NCI-H1436 (cell line): ENCODE measurements at places on chromosomes 2 and 18.

DNA sequence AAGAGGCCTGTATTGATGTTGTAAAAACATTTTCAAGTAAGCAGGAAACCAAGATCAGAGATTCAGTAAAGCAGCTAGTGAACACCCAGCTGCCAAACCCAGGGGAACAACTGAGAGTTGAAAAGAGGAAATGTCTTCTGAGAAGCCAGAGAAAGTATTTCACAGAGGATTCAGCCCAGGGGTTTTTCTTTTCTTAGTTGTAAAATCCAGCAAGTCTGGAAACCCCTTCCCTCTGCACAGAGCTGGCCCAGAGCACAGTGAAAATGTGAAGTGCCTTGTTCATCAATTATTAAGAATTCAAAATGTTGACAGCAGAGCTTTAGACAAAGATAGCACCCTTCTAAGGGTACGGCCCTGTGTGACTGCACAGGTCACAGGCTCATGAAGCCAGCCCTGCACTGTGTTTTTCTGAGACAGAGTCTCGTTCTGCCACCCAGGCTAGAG, 28.4 kb downstream of the AFF3 start:
- no peak for DNase-seq

- DNase-seq = peak; percentile 54
These were observed 117.3 kb downstream of the GALR1 start for GRCh38 chr18:77366720-77367641.

GRCh38 chr2:23636426-23636825, 251.4 kb downstream of the KLHL29 start:
- DNase-seq = no peak

GRCh38 chr2:74261204-74261864, 62.9 kb downstream of the MTHFD2 start:
- no peak for DNase-seq

DNA sequence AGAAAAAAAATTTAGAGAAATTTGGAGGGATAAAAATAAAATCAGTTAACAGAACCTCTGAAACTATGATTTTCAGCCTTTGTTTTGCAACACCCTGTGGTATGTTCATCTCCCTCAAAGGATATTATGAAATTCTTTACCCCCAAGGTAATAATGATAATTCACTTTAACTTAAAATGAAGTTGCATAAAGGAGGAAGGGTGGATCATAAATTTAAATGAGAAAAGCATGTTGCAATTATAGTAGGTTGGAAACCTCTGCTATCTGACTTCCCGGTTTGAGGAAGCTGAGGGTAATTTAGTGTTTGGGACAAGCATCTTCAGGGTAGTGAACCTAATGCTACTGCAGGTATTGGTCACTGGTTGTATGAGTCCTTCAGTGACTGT, 102.9 kb downstream of the BABAM2 start:
- DNase-seq = no peak

- no peak for DNase-seq
These were observed 7.3 kb upstream of the ETAA1 start for GRCh38 chr2:67389788-67390187.

DNA sequence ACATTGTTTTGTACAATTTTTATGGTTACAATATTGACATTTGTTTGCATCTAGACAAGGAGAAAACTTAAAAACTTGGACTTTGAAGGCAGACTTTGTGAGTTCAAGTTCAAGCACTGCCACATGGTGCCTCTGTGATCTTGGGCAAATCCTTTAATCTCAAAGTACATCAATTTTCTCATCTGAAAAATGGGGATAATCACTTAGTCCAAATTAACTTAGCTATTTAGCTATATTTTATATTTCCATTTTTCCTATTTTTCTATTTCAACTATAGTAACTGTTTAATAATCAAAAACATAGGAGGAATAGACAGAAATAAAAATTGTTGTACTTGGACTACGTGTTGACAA, 38.7 kb downstream of the IL1R2 start:
- no peak for DNase-seq

GRCh38 chr2:220509966-220510365, 882.5 kb downstream of the SLC4A3 start:
- peak; percentile 10 for DNase-seq
